ENCODE measurements at places on chromosomes 3 and 15.

DNA sequence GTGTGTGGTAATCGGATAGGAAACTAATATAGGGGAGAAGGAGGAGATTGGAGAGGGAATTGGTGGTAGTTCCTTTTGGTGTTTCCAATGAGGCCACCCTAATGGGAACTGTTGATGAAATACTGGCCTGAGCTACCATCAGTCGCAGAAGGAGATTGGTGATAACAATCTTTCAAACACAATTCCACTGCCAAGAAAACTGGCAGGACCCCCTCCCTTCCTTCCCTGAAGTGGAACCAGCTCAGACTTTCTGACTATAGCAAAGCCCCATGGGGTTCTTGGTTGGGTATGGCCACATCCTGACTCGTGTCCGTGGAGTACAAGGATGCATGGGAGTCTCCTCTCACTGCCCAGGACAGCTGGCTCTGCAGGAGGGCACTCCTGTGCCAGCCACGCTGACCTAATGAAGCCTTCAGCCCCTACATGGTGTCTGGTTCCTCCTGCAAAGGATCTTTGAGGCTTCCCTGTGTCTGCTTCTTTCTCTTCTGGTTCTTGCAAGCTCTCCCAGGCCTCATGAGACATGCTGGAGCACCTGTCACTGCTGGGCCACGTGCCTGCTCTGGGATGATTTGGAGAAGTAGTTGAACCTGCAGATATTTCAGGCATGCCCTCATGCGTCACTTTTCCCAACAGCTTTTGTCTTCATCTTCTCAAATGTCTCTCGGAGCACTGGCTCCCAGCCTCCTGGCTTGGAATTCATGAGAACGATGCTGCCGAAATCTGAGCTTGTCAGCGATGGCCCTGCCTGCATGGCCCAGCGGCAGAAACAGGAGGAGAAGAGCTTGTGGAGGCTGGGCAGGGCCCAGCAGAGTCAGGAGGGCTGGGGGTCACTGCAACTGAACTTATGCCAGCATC, 90.0 kb upstream of the ADPGK start:
- no peak for DNase-seq

- DNase-seq, result no peak
Observed at GRCh38 chr3:186814100-186814499, 7.8 kb upstream of the RFC4 start.

DNA sequence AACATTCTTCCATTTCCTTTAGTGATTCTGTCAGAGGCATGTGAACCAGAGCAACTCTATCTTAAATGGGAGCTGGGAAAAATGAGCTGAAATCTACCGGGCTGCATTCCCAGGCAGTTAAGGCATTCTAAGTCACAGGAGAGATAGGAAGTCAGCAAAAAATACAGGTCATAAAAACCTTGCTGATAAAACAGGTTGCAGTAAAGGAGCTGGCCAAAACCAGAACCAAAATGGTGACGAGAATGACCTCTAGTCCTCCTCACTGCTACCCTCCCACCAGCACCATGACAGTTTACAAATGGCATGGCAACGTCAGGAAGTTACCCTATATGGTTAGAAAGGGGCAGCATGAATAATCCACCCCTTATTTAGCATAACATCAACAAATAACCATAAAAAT, 66.4 kb downstream of the B3GALNT1 start:
- no peak for DNase-seq

DNA sequence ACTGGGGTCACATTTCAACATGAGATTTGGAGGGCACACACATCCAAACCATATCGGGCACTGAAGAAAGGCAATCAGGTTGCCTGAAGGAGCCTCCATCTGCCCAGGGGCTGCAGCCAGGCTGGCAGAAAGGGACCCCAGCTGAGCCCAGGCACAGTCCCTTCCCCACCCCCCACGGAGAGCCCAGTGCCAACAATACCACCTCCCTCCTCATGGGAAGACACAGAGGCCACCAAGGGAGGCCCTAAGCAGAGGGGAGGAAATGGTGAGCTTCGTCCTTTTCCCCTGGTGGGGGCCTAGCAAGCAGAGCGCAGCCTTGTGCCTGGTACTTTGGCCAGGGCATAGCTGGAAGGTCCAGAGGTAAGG, 3.0 kb upstream of the STRA6 start:
- DNase-seq, result no peak

GRCh38 chr3:117248153-117248552, 538.6 kb downstream of the TUSC7 start:
- no peak for DNase-seq

GRCh38 chr3:13282986-13283876, 136.9 kb downstream of the NUP210 start:
- no peak for DNase-seq

DNA sequence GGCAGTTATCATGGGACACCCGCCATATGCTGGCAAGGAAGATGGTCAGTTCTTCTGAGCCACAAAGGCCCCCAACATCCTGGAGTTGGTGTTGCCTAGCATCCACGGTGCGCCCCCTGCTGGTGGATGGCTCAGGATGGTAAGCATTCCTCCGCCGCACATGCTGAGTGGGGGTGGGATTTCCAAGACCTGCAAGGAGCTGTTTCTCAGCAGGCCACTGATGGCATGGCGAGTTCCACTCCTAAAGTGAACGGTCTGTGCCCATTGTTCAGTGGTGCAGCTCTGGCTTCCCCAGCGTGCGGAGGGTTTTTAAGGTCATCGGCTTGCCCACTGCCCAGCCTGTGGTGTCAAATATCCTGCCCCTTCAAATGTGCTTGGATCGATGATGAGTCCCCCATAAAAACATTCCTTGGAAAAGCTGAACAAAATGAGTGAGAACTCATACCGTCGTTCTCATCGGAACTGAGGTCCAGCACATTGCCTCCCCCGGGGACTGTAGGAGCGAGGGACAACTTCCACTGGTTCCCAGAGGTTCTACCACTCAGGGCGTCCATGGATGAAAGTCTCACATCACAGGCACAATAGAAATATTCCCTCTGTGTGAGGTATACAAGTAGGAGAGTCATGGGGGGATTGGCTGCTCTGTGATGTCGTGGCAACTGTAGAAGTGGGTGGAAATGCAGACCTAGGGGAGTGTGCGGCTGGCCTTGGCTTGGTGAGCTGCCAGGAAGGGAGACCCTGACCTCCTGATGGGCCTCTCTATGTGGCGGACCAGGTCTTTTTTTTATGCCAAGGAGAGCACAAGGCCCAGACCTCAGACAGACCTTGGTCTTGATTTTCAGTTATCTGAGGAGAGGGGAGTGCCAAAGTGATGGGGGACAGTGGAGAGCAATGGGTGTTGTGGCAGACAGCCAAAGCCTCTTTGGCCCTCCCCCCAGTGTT, 102.0 kb downstream of the SNRPN start:
- no peak for DNase-seq

- DNase-seq, result no peak
Observed at GRCh38 chr3:133962849-133963248, 66.9 kb downstream of the SLCO2A1 start.

Measured in retina (tissue), 1 donor.